WERI-Rb-1 (cell line): ENCODE measurements at places on chromosomes 2 and 18.
A peak's percentile ranks its signal among the peaks of the same experiment; 100 is the strongest.

DNA sequence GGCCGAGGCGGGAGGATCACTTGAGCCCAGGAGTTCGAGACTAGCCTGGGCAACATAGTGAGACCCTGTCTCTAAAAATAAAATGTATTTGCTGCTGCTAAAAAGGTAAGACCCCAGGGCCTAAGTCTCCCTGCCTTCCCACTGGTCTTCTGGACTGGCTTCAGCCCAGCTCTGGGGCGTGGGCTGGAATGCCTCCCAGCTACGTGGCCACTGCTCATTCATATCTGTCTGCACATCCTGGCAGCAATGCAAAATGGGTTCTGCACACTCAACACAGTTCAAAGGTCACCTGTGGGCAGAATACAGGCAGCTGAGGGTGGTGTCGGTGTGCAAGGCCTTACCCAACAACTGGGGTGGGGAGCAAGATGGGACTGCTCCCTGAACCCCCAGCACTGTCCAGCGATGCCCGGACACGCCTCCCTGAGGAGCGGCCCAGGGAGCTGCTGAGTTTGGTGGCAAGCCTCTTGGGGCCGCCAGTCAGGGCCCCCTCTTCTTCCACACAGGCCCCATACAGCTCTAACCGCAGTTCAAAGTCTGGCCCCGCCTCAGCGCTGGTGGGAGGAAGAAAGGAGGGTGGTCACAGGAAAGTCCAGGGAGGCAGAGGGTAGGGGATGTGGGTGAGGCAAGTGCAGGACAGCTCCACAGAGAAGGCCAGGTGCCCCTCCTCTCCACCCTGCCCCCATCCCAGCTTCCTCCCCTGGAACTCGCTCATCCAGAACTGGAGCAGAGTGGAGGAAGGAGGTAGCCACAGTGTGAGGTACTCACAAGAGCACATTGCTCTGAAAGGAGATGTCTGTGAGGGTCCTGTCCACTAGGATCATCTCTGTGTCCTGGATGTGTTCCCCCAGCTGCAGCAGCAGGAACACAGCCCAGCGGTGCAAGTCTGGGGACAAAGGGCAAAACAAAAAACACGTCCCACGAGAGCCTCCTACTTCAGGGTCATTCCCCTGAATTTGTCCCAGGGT lies 8.2 kb downstream of the WDR54 start:
- no peak for DNase-seq

- no peak for DNase-seq
Measured at GRCh38 chr2:101300836-101301235, 7.7 kb downstream of the RNF149 start.

DNA sequence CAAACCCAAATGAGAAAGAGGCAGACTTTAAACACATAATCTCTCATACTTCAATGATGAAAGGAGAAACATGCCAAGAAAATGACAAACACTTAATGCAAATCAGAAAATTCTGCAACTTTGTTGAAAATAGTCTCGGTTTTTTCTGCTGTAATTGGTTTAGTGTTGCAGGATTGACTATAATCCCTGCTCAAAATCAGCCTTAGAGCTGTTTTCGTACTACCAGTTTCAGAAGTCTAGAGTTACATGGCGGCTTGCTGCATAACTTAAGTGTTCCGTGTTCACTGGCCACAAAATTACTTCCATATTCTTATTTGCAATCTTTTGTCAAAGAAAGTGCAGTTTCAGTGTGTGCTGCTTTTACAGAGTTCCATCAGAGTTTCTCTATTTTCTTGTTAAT lies 48.9 kb upstream of the ITGAV start:
- DNase-seq = no peak

DNA sequence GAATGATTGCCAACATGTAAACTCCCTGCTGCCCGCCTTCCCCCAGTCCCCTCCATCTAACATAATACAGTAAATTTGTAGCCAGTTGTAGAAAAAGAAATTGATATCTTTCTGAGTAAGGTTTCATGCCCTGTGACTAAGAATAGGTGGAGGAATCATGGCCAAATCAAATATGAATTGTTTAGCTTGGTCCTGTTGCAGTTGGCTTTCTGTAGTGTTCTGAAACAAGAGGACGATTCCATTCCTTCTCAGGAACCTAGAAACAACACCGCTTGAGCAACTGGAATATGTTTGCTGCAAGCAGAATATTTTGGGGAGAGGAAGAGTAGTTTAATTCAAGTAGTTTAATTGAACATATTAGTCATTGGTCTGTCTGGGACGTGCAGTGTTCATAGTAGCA lies 7.0 kb upstream of the DRC1 start:
- DNase-seq = no peak

DNA sequence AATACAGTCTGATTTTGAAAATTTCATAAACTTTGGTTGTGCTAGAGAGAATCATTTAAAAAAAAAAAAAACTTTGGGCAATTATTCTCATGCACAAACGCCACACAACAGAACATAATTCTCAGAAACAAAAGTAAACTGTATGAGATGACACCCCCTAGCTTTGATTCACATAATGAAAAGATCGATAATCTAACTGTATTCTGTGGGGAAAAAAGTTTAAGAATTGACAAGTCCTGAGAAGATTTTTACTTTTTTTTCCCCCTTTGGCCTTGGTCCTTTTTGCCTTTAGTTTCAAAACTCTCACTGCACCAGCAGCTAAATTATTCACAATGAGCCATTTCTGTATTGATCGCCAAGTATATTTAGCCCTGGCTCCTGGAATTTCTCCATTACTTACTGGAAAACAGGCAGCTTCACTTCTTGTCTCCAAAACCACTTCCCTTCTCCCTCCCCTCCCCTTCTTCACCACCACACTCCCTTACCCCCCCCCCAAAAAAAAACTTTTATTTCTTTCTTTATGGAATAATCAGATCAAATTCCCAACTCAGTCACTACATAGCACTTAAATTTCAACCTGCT lies 2.0 kb downstream of the IKZF2 start:
- DNase-seq = no peak

GRCh38 chr2:69567157-69567908 lies 76.2 kb downstream of the AAK1 start:
- no peak for DNase-seq

DNA sequence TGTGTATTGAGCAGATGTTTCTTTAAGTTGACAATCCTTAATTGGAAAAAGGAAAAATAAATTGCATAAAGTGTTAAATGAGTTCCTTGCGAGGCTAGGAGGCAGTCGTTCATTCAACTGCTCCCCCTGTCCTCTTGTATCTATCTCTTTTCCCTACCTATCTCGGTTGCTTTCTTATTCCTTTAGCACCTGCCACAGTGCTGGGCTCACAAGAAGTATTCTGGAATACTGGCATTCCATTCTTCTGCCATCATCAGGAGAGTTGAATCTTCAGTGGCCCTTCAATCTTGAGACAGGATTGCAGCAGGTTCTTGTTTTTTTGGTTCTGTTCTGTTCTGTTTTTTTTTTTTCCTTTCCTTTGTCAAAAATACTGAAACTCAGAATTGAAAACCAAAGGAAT lies 143.1 kb upstream of the AQP4 start:
- DNase-seq = no peak

GRCh38 chr2:147368306-147368705 lies 476.5 kb upstream of the ACVR2A start:
- no peak for DNase-seq

DNA sequence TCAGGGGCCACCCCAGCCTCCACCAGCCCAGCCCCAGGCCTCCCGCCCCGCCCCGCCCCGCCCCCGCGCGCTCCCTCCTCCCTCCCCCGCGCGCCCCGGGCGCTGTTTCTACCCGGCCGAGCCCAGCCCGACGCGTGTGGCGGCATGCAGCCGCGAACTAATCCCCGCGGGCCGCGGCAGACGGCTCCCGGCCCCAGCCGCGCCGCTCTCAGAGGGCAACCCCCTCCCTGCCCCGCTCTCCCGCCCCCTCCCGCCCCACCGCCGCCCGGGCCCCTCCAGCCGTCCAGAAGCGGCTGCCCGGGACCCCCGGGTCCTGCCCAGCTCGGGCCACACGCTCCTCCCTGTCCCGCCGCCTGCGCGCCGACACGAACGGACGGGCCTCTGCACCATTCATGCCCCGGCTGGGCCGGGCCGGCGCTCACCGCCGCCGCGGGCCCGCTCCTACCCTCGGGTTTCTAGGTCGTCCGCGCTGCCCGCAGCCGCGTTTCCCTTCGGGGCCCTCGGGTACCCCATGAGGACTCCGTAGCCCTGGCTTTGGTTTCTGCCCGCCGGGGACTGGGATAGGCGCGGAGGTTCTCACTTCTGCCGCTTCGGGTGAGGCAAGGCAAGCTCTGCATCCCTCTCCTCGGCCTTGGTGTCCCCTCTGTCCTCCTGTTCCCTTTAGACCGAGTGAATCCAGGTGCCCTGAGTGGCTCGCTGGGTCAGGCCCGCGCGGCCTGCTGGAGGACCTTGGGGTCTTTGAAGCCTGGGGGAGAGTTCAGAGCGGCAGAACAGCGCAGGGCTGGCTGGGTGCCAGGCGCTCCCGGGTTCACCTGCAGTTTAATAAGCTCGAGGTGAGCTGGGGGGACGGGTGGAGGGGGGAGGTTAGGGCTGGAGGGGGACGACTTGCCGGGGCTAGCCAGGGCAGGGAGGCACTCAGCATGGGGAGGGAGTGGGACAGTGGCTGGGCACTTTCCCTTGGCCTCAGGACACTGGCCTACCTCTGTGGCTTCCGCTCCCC lies 3.1 kb downstream of the WNT10A start:
- no peak for DNase-seq

DNA sequence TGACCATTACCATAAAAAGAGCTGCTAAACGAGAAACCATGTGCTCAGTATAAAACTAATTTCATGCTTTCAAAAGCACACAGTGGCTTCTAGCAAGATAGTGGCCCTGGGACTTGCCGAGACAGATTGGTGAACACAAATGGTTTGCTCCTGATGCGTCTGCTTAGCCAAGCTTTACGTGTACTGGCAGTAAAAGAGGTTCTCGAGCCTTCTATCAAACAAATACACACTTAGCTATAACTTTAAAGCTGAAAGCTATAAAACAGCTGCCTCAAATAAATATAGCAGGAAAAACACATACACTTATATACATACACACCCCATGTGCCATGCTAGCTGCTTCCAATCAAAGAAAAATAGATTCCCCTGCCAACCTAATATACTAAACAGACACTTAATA lies 117.0 kb downstream of the ZNF385B start:
- DNase-seq = no peak

DNA sequence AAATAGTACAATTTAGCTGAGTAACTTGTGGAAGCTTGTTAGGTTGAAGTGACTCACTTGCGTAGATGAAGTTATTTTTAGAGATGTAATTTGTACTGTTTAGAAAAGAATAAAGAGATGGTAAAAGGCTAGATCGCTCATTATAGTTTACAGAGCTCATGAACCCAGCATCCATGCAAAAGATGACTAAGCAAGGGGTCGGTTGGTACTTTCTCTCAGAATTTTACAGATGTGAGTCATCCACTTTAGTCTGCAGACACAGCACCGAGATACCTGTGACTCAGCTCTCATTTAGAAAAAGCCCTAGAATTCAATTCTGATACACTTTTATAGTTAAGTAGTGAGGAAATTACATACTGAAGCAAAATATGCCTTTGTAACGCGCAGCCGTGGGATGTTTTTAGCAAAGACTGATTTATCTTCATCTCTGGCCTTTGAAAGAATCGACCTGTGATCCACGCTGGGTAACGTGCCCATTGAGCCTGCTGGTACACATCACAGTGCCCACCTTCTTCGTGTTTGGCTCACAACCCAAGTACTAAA lies 116.5 kb upstream of the FOSL2 start:
- no peak for DNase-seq

DNA sequence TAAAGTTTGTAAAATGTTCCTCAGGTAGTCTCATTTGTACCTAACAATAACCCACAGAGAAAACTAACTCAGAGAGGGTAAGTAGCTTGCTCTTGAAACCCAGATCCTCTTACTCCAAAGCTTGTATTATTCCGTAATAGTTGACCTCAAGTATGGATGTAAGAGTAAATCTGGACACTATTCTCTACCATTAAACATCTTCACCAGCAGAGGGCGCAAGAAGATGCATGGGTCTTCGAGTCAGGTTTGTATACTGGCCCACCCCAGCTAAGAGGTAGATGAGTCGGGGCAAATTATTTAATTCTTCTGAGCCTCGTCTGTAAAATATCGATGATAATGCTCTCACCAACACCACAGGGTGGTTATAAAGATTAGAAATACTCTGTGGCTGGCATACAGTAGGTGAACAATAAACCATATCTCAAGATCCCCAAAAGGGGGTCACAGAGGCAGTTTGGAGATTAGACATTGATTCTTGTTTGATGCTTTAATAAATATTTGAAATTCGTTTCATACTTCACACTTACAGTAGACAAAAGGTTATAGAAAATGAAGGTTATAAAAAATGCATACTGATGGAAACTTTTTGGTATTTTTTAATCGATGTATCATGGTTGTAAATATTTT lies 3.5 kb upstream of the CABLES1 start:
- DNase-seq = peak; percentile 67

DNA sequence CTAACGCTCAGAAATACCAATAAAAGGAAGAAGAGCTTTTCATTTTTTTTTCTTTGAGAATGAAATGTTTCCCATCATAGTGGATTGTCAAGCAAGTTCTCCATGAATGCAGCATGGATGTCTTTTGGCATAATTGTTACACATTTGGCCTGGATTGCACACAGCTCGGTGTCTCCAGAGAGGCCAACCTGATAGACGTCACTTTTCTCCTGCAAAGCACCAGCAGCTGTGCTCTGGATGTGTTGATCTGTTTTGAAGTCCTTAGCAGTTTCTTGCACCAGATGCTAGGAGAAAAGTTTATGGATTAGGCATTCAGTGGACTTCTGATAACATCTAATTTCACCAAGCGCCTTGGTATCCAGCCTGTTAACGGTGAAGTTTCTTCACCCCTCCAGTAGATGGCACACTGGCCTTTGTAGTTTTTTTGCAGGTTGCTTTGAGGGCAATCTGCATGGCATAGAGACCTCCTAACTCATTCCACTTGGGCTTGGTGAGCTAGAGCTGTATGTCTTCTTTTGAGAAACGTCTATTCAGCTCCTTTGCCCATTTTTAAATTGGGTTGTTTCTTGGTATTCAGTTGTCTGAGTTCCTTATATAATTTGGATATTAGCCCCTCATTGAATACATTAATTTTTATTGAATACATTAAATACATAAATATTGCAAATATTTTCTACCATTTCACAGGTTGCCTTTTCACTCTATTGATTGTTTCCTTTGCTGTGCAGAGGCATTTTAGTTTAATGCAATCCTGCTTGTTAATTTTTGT lies 59.7 kb downstream of the PTH2R start:
- DNase-seq = peak; percentile 60

DNA sequence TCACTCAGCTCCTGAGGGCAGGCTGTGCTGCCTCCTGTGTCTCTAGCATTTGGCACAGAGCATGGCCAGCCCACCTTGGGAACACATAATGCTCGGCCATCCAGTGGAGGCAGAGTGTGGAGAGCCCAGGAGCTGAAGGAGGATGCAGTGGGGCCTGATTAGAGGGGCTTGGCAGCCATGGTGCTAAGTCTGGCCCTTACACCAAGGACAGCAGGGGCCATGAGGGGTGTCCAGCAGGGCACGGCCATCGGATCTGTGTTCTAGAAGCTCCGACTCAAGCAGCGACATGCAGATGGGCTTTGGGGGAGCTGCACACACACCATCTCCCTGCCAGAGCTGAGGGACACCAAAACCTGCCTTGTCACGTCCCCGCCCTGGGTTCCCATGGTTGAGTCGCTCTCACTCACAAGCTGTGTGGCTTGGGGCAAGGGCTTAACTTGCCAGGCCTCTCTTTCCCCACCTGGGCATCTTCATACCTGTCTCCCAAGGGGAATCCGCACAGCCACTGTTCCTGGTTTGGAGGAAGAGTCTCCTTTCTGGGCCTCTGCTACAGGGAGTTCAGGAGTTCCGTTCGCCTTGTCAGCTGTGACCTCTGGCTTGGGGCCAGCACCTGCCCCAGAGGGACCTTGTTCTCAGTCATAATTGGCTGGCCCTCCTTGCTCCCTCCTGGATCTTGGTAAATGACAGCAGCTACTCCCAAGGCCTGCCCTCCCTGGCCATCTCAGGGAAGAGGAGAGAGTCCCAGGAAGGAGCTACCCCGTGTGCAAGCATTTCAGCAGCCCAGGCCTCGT lies 1.3 kb upstream of the TOGARAM2 start:
- no peak for DNase-seq
